ENCODE measurements at places on chromosomes 5 and 9. TPM values are rescaled to one million over a fixed set of nuclear protein-coding genes. Genes with fewer than 3 reads are reported as not detected.

The STPG3 gene
- total RNA-seq = not detected

The FBP2 gene
- not detected for total RNA-seq

The HSPA9 gene
- total RNA-seq = 309 TPM

The ZNF608 gene
- 0.81 TPM for total RNA-seq

The SMIM15 gene
- total RNA-seq = 68.7 TPM

The PCDHB12 gene
- total RNA-seq = not detected

The FNIP1 gene
- 14.3 TPM for total RNA-seq

The COL23A1 gene
- total RNA-seq = not detected

The RCL1 gene
- 53.4 TPM for total RNA-seq

The CCDC152 gene
- total RNA-seq = not detected

The LCP2 gene
- total RNA-seq = not detected

The RGS14 gene
- 5.4 TPM for total RNA-seq

The LRRC26 gene
- 1.3 TPM for total RNA-seq

The DRD1 gene
- total RNA-seq = 0.05 TPM

The CDO1 gene
- total RNA-seq = not detected

The CLK4 gene
- total RNA-seq = 6.8 TPM

The FSD1L gene
- 3.4 TPM for total RNA-seq

The AMBP gene
- 7.1 TPM for total RNA-seq

The GABRA6 gene
- not detected for total RNA-seq

The PAEP gene
- 0.25 TPM for total RNA-seq

The TAF11L10 gene
- total RNA-seq = not detected

The SIMC1 gene
- total RNA-seq = 16.5 TPM

The SPINK13 gene
- total RNA-seq = 0.38 TPM

The SHB gene
- total RNA-seq = 40.8 TPM

The FOXI1 gene
- total RNA-seq = not detected

The AGXT2 gene
- total RNA-seq = not detected

The EPB41L4A gene
- total RNA-seq = 2.5 TPM

The NDUFA8 gene
- total RNA-seq = 120 TPM

The PCDHB14 gene
- total RNA-seq = 0.06 TPM

The PCDHB8 gene
- 0.28 TPM for total RNA-seq

The GPX3 gene
- 17.7 TPM for total RNA-seq

The SPATA31A7 gene
- not detected for total RNA-seq

The SLC36A2 gene
- not detected for total RNA-seq

The LOX gene
- total RNA-seq = 1.4 TPM

The ROR2 gene
- total RNA-seq = 1.7 TPM

The FOXD4L4 gene
- 0.13 TPM for total RNA-seq

The CARD6 gene
- total RNA-seq = 3.0 TPM

The KIF4B gene
- total RNA-seq = 0.02 TPM

The ARSI gene
- 30.6 TPM for total RNA-seq

The ABO gene
- not detected for total RNA-seq

The GLRA1 gene
- not detected for total RNA-seq

The KCNN2 gene
- total RNA-seq = 0.20 TPM

The CBY3 gene
- not detected for total RNA-seq

The PCDHB16 gene
- 0.09 TPM for total RNA-seq

The IFNA21 gene
- total RNA-seq = not detected

The TTF1 gene
- 13.4 TPM for total RNA-seq

The SLC6A19 gene
- 0.62 TPM for total RNA-seq

The TEK gene
- total RNA-seq = 0.15 TPM

The TRIM36 gene
- 2.1 TPM for total RNA-seq

The ABITRAM gene
- 20.0 TPM for total RNA-seq

The GRIN1 gene
- 0.11 TPM for total RNA-seq

The NIPAL4 gene
- 10.0 TPM for total RNA-seq

The SLC36A3 gene
- not detected for total RNA-seq
